ENCODE measurements at places on chromosomes 7 and 10.

DNA sequence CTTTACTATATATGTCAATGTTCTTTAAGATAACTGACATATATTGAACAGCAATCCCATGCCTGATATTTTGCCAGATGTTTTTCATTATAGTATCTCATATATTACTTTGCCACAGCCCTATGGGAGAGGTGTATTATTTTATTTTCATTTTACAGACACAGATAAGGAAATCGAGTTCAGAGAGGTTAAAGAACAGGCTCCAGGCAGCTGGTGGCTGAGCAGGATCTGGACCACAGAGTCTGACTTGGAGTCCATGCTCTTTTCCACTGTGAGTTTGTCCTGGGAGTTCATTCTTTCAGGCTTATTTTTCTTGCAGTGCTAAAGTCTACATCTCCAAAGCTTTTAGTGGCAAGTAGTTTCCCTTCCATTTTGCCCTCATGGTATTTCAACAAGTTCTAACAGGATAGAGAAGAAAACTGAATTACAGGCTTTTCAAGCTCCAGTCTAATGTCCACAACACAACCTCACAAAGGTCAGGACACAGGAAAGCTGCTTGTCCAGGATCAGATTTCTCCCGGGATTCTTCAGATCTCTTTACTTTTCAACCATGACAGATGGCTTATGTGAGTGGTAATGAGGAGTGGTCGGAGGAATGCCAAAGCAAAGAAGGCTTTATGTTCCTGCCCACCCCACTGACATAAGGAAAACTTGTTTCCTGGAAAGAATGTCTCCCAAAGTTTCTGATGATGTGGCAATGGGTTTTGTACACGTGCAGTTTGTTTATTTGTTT is 13.1 kb upstream of the SLC35B4 start:
- no peak for DNase-seq

DNA sequence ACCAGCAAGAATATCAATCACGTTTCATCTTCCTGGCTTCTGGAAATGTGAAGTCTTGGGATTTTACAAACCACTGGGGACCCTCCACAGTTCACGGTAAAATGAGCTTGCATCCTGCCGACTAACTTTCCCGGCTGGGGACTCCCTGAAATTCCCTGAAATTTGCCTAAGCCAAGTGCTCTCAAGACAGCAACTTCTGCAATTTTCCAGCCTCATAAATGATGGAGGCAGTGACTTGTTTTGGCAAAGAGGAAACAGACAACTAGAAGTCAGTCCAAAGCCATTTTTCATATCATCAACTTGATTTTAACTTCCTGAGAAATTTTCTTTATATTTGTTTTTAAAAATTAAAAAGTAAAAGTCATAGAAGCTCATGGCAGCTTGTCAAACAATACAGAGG is 212.3 kb downstream of the FANK1 start:
- no peak for DNase-seq

- no peak for DNase-seq
These were observed 6.0 kb downstream of the PDLIM1 start for GRCh38 chr10:95284807-95285206.

DNA sequence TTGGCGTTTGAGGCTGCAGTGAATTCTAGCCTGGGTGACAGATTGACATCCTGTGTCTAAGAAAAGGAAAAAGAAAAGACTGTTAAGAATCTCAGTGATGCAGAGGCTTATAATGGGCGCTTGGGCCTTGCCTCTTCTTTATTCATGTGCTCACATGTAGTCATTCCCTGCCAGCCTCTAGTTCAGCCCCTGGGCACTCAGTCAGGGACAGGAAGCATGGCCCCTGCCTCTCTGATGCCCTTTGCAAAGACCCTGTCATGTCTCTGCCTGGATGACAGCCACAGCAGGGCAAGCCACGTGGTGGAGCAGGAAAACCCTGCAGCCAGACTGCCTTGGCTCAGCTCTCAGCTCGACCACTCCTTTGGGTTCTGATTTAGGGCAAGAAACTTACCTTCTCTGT is 368.9 kb downstream of the RPS24 start:
- DNase-seq: no peak

GRCh38 chr10:30819341-30820181 is 190.0 kb upstream of the LYZL2 start:
- no peak for DNase-seq

DNA sequence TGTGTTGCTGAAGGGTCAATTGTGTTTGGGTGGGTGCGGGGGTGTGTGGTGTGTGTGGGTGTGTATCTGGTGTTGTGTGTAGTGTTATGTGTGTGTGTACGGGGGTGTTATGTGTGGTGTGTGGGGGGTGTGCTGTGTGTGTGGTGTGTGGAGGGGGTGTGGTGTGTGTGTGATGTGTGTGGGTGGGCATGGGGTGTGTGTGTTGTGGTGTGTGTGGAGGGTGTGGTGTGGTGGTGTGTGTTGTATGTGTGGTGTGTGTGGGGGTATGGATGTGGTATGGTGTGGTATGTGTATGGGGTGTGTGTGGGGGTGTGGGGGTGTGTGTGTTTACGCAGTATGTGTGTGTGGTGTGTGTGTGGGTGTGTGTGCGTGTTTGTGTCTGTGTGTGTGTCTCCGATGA is 110.8 kb downstream of the ZNF22 start:
- DNase-seq: no peak

GRCh38 chr7:1663223-1663622 is 6.9 kb upstream of the ELFN1 start:
- no peak for DNase-seq

DNA sequence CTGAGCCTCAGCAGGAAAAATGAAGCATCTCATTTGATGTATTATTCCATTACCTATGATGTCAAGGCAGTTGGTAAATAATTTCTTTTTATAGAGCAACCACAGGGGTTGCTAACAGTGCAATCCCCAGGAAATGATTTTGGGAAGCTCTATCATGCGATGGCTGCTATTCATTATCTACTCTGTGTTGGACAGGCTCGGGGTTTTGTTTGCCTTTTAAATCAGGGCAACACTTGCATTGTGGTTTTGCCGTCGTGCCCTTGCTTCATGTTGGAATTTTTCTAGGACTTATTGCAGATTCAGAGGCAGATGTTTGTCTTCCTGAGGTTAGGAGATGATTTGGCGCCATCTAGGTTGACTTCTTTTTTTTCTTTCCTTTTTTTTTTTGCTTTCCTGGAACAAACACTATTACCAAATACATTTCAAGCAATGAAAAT is 128.4 kb downstream of the BICC1 start:
- peak; percentile 80 for DNase-seq

DNA sequence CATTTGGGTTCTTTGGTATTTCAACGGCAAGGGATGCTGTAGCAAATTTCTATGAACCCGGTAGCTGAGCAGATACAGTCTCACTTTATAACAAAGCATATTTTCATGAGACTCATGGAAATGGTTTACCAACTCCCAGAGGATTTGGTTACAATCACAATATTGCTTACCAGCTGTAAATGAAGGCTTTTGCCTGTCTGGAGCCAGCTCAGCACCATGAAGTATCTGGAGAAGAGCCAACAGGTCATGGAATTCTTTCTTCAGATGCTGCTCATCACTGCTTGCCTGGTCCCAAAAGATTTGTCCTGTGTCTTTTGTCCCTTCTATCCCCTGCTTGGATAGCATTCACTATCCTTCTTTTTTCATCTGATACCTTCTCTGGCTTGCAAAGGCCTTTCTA is 316.9 kb upstream of the PHYHIPL start:
- DNase-seq: no peak

GRCh38 chr10:111984057-111984456 is 199.5 kb downstream of the GPAM start:
- no peak for DNase-seq

DNA sequence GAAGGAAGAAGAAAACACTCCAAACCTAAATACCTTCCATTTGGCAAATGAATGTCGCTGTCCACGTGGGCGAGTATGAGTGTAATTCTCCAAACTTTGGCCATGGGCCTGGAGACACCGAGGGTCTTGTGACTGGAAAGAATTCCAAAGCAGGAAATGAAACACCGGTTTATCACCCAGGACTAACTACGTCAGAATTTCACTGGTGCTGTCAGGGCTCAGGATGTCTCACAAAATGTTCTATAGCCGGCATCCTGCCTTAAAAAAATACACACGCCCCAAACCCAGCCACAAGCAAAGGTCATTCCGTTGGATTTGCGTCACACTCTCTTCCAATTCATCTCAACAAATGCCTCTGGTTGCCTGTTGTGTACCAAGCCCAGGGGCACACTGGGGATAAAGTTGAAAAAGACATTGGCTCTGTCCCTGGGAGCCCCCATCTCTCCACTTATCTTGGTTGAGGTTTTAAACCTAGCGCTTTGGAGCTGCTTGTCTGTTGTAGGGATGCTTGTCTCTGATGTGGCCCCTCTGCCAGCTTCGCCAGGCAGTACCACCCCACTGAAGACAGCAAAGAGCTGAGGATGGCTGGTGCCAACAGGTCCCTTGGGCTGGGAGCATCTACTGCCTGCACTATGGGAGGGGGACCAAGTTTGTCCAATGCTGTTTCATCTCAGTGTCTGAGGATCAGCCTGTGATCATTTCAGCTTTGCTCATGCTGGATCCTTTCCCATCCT is 31.2 kb downstream of the GSTO2 start:
- DNase-seq: no peak

GRCh38 chr7:112199035-112199655 is 7.1 kb downstream of the DOCK4 start:
- DNase-seq: no peak

DNA sequence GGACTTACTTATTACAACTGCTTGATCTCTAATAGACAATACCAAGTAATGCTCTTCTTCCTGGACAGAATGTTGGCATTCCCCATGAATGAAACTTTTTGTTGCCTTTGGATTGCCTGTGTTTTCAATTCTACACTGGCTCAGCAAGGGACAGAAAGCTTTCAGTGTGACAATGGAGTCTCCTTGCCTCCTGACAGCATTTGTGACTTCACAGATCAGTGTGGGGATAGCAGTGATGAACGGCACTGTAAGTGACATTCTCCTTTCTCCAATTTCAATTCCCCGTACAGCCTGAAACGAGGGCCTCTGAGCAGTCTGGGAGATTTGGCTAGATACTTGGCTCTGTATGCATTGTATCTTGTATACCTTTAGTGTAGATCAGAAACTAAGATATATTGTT is 290 bp downstream of the MALRD1 start:
- peak; percentile 2 for DNase-seq

GRCh38 chr10:3813986-3814837 is 29.2 kb upstream of the KLF6 start:
- DNase-seq: no peak

DNA sequence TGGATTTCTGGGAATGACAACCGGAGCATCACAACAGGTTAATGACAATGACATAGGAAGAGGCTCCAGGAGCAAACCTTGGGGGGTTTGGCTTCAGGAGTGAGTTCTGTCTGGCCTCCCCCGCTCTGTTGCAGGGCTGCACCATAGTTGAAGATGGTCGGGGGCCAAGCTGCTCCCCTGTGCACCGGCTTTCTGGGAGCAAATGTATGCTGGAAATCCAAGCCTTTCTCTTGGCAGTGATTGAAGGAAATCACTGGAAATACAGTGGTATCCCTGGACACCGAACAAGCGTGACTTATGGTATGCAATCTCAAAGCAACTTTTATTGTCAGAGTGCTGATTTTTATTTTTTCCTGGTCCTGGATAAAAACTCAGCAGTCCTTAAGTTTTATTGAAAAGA is 251.9 kb upstream of the ZNF32 start:
- DNase-seq: no peak

DNA sequence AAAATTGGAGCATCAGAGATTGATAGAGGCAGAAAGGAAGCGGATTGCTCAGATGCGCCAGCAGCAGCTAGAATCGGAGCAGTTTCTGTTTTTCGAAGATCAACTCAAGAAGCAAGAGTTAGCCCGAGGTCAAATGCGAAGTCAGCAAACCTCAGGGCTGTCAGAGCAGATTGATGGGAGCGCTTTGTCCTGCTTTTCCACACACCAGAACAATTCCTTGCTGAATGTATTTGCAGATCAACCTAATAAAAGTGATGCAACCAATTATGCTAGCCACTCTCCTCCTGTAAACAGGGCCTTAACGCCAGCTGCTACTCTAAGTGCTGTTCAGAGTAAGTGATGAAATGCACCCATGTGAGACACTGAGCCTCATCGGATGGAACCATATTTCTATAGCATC is 33.1 kb downstream of the STAMBPL1 start:
- peak; percentile 12 for DNase-seq

DNA sequence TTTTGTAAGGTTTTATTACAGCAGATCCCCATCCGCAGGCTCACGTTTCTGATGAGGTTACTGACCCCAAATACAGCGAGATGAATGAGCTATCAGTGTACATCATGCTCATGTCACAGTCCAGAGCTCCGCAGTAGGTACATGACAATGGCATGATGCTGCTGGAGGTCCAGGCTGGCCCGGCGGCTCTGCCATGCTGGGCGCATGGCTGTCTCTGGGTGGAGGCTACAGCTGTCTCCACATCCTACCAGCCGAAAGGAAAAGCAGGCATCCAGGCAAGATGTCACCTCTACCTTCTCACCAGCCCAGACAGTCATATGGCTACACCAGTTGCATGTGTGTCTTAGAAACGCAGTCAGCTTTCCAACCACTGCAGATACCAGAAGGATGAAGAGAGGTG is 90.9 kb upstream of the RNF32 start:
- DNase-seq: no peak

DNA sequence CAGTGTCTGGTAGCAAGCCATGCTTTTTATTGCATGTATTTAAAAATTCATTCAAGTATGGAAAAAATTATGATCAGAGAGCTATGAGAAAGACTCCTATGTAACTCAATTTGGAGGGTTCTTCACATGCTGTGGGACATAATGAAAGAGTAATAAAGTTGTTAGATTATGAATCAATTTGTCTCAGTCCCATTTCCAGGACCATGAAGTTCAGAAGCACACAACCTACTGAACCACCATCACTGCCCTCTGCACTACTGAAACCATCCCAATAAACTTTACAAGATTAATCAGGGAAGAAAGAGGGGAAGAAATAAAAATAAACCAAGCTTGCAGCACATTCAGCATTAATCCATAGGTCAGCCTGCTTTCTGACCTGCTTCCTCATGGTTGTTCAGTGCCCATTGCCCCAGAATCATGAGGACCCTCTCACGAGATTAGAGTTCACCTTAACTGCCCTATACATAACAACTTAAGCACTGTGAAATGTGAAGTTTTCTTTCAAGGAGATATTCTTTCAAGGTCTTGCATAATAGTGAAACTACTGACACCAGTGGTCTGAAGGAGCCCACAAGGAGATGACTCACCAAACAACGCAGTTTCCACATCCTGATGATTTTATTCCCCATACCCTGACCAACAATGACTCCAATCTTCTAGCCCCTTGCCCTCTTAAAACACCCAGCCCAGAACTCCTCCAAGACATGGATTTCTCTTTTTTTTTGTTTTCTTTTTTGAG is 171.5 kb upstream of the ADCY1 start:
- no peak for DNase-seq

- DNase-seq: no peak
These were observed 5.3 kb downstream of the VAX1 start for GRCh38 chr10:117132751-117133231.

GRCh38 chr10:132418527-132419416 is 21.8 kb downstream of the PWWP2B start:
- no peak for DNase-seq

DNA sequence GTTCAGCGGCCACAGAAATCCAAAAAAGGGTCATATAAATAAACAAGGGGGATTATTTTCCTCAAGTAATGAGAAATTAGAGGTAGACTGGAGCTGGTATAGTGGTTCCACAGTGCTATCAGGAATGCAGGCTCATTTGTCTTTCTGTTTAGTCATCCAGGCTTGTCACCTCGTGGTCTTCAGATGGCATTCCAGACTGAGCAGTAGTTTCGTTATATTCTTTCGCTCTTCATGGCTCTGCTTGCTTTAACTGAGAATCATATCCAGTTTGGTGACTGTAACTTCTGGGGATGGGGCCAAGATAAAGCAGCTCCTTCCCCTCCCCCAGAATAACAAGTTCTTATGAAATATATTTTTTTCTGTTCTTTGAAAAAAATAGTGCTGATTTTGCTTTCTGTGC is 9.5 kb downstream of the ANKIB1 start:
- no peak for DNase-seq
